ENCODE measurements at places on chromosomes 2 and 18.

DNA sequence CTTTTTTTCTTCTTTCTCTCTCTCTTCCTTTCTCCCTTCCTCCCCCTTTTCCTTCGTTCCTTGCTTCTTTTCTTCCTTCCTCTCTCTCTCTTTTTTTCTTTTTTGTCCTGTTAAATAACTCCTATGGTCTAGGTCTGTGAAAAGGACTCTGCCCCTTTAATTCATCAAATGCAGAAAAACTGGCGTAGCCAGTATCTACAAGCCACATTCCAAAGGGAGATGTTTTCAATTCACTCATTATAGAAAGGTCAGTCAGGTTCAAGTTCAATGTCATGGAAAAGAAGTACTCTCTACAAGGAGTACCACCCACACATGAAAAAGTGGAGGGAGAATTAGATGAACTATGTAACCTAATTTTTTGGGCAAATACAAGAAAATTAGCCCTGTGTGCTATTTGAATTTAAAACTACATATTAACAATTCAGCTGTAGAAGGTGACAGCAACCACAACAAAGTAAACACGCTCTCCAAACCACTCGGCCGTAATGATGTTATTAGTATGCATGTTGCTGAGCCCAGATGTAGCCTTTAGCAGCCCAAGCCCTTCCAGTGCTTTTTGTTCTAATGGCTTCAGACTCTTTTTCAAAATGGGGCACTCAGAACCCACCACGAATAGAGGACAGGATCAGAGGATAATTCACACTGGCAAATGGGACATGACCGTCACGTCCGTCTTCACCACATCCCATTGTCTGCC lies 735.4 kb upstream of the FANCL start:
- DNase-seq, result peak; percentile 12

DNA sequence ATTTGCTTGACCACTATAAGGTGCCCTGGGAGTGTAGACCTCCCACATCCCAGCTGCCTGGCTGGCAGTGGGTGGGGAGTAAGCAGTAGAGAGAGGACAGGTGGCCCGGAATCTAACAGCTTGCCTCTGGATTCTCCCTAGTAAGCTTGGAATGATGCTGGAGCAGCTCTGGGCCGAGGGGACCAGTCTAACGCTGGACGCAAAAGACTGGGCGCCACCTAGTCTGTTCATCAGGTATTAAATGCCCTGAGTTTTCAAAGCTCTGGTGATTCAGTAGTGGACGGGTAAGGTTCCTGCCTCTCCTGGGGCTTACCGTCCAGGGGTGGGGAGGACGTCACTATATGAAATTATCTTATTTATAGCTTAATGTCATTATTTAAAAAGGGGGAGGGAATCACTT lies 648 bp upstream of the LYPD6B start:
- DNase-seq, result peak; percentile 31

GRCh38 chr2:203719456-203720410 lies 13.3 kb downstream of the CD28 start:
- DNase-seq, result no peak

GRCh38 chr2:134466141-134466540 lies 212.3 kb downstream of the MGAT5 start:
- peak; percentile 64 for DNase-seq

GRCh38 chr2:232120911-232121310 lies 159.4 kb downstream of the DIS3L2 start:
- DNase-seq, result no peak

Measured in NCI-H345 (cell line).